ENCODE measurements at places on chromosomes 3 and 15.

- no peak for DNase-seq
These were observed 32.7 kb downstream of the CEMIP start for GRCh38 chr15:80811781-80812315.

- no peak for DNase-seq
These were observed 2.5 kb upstream of the PLCB2 start for GRCh38 chr15:40310001-40310959.

GRCh38 chr3:76097589-76097969, 312.2 kb upstream of the ZNF717 start:
- DNase-seq, result no peak

DNA sequence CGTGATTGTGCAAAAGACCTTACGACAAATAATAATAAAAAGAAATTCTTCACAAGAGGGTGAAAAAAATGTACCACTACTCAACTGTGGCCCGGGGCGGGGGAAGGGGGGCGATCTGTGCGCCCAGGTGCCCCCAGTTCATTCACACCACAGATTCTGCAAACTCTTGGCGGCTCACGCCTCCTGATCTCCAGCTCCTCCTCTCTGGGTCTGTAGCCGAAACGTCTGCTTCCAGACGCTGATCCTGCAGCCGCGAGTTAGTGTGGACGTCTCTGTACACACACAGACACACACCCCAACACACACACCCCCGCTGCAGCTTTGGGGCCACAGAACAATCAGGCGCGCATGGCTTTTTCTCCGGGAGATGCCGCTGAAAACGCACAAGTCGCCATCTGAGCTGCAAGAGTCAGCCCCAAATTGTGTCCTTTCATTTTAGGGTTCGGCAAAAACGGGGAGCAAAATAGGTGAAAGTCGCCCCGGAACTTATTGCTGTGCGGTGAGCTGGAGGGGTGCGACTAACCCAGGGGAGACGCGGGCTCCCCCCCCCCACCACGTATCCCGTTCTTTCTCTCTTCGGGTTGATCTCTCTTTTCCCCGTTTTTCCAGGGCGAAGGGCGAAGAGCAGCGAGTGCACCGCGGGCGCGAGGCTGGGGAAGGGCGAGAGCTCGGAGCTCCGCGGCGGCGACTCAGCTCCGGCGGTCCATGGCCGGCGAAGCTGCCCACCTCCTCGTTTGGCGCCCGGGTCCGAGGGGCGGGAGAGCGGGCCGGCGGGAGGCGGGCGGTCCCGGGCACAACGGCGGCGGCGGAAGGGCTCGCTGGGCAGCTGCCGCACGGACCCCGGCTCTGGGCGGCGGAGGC, 505 bp upstream of the WNT5A start:
- DNase-seq, result no peak

- no peak for DNase-seq
These were observed 30.5 kb downstream of the DNASE1L3 start for GRCh38 chr3:58180099-58180880.
